Brain (organoid and tissue), 16 donors: ENCODE measurements at places on chromosomes 2 and 18.
A peak's percentile ranks its signal among the peaks of the same experiment; 100 is the strongest.

GRCh38 chr2:27522400-27522945, 25.8 kb downstream of the GCKR start:
- no peak for DNase-seq

DNA sequence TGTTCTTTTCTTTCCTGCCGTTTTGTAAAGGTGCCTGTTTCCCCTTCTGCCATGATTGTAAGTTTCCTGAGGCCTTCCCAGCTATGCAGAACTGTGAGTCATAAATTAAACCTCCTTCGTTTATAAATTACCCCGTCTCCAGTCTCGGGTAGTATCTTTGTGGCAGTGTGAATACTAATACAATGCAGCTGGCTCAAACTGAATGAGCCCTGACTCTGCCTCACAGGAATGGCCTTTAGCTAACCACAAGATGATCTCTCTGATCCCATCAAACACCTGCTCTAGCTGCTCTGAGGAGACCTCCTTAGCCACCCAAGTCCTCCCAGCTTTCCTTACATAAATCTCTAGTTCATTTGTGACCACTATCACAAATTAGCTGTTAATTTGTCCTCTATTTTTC, 41.5 kb upstream of the CAB39 start:
- DNase-seq = no peak

DNA sequence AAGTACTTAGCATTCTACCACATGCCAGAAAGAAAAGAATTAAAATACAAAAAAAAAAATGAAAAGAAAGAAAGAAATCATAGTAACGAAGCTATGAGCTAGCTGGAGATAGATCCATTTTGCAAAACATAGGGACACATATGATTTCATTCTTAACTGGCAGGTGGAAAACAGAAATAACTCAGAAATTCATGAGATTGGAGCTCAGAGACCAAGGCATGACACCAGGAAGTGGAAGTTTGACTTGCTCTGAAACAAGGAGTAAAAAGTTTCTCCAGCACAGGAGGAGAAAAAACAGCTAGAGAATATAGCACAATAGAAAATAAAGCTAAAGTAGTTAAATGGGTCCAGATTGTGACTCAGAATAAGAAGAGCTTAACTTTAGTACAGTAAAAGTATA, 278.1 kb downstream of the ZEB2 start:
- no peak for DNase-seq

GRCh38 chr2:240982821-240983281, 15.6 kb upstream of the SNED1 start:
- DNase-seq = no peak

DNA sequence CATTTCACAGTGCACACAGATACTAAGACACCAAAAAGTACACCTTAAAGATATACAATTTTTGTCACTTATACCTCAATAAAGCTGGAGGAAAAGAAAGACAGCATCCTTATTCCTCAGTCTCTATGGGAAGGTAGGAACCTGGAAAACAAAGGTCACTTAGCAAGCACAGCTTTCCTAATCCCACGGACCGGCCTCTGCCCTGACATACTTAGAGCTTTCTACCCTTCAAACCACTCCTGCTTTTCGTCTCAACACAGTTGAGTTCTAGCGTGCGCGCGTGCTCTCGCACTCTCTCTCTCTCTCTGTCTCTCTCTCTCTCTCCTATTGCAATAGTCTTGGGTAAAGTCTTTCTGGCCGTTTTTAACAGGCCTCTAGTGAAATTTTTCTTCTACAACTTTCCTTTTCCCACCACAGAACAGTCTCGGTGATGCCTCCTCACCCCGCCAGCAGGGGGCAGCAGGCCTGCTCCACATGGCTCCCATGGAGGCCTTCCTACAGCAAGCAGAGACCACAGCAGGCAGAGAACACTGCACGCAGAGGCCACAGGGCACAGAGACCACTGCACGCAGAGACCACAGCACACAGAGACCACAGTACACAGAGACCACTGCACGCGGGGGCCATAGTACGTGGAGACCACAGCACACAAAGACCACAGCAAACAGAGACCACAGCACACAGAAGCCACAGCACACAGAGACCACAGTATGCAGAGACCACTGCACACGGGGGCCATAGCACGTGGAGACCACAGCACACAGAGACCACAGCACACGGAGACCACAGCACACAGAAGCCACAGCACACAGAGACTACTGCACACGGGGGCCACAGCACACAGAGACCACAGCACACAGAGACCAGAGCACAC, 106.9 kb downstream of the FBXO15 start:
- DNase-seq = no peak

GRCh38 chr18:64273724-64274123, 124.8 kb upstream of the LINC00305 start:
- DNase-seq = no peak

DNA sequence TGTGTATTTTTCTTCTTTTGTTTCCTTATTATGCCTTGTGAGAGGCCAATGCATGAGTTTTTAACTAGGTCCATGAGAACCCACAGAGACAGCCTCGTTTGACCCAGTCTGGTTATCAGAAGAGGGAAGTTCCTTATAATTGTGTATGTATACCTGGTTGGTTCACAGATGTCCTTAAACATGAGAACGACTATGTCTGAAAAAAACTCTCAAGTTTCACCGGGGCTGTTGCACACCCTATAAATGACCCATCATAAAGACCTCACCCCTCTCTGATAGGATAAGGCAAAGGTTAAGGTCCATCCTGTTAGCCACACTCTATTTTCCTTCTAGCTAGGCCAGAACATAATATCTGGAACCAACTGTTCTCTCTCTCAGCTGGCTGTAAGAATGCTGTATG, 42.7 kb upstream of the MSH2 start:
- no peak for DNase-seq

GRCh38 chr2:124027182-124027581, 2.1 kb downstream of the CNTNAP5 start:
- DNase-seq = peak; percentile 94

DNA sequence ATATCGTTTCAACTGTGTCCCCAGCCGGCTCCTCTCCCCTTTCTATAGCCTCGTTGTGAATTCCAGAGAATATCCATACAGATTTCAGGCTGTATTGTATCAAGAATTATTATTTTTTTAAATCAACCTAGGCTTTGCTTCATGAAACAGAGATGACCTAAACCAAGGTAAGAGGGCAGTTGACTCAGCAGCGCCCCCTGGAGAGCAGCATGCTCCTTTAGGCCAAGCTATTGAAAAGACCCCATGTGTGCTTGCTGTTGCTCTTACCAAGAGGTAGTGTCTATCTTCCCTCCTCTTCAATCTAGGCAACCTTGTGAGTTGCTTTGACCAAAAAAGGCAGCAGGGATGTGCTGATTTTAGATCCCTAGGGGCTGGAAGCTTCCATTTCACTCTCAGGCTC, 426.7 kb upstream of the SMIM21 start:
- no peak for DNase-seq

GRCh38 chr2:1010415-1010930, 59.8 kb downstream of the SNTG2 start:
- peak; percentile 72 for DNase-seq

GRCh38 chr2:239946864-239947728, 78.0 kb downstream of the NDUFA10 start:
- no peak for DNase-seq

DNA sequence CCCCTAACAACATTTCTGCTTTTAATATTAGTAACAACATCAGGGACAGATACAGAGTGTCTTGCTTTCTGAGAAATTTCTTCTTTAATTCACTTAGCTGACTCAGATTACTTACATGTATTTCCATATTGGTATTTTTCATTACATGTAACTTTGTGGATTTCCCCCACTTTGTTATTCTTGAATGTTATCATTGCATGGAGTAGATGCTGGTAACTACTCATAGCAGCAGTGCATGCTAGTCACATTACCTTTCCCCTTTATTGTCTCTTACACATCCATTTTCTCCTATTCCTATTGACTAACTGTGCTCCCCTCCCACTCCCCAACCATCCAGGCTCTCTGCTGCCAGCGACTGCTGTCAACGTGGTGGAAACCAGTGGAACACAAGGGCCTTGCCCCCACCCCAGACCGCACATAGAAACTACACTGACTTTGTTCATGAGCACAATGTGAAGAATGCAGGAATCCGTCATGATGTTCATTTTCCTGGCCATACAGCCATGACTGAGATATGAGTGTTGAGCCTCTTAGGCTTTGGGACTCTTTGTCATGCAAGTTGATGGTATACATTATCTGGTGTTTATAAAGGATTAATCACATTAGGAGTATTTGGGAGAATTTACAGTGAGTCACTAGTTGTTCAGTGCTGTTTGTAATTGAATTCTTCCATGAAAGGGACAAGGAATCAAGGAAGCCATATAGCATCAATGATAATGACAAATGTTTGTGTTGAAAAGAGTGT, 91.0 kb downstream of the EPB41L5 start:
- no peak for DNase-seq

- no peak for DNase-seq
Measured at GRCh38 chr2:240324312-240325015, 111.0 kb upstream of the GPC1 start.

DNA sequence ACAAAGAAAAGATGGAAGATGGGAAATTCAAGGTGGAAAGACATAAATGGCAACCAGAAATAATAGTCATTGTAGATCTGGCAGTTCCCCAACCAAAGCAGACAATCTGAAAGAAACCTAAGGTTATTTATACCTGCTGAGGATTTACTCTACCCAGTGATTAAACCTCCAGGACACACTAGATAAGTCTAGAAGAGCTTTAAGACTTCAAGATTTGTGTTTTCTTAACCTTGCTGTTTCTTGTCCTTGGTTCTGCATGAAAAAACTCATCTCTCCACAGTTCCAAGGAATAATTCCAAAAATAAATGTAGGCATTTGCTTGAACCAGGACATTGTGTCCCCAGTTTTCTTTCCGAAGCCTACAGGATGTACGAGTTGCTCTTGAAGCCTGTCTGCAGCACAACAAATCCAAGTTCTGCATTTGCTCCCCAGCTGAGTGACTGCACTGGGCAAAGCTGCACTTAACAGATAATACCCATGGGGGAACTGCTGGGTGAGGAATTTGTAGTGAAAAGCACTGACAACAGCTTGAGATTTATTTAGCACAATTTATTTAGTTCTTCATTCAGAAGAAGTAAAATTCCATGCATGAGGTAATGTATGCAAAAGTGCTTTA, 19.8 kb downstream of the DTNA start:
- no peak for DNase-seq

DNA sequence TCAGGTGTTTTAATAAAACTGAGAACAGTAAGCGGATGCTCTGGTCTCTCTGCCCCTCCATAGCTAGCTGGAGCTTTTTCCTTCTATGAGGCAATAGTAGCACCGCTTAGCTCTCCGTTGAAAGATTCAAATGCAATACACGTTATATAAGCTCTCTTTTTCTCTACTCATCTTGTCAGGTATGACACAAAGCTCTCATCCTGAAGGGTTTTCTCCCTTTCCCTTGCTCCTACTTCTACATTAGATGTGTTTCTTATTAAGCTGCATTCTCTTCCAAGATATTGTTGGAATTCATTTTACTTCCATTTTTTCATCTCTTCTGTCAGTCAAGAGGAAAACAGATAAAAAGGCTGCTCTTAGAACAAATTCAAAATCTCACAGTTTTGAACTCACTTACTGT, 434.6 kb upstream of the DDX18 start:
- no peak for DNase-seq

- DNase-seq = no peak
Measured at GRCh38 chr18:62374410-62374965, 49.4 kb downstream of the TNFRSF11A start.

DNA sequence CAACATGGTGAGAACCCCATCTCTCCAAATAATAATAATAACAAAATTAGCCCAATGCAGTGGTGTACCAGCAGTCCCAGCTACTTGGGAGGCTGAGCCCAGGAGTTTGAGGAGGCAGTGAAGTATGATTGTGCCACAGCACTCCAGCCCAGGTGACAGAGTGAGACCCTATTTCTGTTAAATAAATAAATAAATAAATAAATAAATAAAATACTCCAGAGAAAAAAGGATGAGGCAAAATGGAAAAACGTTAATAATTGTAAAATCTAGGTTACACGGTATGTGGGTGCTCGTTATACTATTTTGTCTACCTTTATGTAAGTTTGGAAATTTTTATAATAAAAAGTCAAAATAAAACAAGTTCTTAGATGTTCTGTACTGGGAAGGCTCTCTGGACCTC, 8.6 kb upstream of the EMX1 start:
- no peak for DNase-seq

DNA sequence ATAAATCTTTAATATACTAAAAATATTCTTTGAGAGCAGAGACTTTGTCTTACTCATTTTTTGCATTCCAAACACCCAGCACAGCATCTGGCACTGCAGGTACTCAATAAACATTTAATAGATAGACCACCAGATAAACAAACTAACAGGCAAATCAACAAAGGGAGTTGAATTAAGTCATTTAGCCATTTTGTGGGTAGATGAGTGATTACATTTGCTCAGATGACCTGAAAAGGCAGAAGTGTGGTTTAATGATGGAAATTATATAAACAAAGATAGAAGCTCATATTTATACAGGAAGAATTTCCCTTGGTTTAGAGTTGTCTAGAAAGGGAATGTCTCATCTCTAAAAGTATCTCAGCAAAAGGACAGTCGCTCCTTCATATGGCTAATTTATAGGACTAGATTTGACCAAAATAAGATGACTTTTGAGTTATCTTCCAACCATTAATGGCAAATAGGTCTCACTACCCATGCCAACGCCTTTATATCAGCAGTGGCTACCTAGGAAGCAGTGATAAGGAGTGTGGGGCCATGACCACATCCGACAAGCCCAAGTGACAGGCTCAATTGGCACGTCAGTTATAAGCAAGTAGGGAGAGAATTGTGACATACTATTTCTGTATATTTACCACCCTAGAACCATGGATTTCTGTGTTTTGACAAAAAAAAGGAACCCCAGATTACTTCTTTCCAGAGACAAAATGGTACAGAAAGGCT, 173.5 kb downstream of the ATAD2B start:
- DNase-seq = no peak
